AG04449 (cell line): ENCODE measurements at places on chromosomes 2 and 18.

DNA sequence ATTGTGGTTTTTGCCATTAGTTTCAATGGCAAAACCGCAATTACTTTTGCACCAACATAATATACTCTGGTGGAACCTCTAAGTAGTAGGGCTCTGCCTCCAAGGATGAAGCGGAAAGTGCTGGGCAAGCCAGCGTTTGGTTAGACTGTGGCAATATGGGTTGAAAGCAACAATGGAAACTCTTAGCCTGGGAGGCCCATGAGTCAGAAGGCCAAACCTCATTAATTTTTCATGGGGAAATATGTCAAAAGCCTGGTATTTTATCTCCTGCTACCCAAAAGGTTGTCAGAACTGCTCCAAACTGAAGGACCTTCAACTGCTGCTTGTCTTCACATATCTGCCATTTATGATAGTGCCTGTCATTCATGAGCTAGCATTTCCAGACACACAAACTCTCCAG is 179.1 kb upstream of the CYP26B1 start:
- no peak for DNase-seq

DNA sequence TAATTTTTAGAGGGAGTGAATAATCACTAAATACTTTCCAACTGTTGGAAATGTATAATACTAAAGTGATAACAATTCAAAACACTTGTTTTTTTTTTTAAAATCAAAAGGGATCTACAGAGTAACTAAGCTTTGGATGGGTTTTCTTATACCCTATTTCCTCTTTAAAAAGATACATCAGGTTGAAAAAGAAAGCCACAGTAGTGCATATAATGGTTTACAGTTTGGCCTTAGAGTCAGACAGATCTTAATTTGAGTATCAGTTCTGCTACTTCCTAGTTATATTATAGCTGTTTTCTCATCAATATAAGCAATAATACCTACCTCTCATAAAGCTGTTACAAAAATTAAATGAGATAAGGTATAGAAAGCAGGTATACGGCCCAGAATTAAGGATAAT is 28.5 kb downstream of the PSME4 start:
- DNase-seq = no peak

GRCh38 chr2:177952151-177952550 is 120.4 kb downstream of the PDE11A start:
- DNase-seq = no peak

DNA sequence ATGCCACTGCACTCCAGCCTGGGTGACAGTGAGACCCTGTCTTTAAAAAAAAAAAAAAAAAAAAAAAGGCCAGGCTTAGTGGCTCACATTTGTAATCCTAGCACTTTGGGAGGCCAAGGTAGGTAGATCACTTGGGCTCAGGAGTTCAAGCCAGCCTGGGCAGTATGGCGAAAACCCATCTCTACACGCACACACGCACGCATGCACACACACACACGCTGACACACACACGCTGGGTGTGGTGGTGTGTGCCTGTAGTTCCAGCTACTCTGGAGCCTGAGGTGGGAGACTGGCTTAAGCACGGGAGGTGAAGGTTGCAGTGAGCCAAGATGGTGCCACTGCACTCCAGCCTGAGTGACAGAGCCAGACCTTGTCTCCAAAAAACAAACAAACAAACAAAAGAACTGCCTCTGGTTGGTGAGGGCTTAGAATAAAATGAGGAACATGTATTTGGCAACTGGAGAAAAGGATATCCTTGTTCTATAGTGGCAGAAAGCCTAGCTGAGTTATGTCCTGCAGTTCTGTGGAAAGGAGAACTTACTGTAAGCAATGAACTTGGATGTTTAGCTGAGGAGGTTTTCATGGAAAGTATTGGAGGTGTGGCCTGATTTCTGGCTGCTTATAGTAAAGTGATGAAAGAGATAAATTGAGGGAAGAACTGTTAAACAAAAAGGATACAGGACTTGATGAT is 34.0 kb downstream of the HAT1 start:
- no peak for DNase-seq

DNA sequence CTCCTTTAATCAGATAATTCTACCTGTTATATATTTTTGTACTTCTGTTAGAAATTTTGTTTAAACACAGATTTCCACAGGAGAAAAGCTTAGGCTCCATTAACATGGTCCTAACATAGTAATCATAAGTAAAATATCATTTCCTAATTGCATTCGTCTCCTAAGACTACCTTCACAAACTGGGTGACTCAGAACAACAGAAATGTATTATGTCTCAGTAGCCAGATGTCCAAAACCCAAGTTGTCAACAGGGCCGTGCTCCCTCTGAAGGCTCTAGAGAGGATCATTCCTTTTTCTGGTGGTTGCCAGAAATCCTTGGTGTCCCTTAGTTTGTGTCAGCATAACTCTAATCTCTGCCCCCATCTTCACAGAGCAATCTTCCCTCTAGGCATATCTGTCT is 5.4 kb downstream of the FBXO15 start:
- no peak for DNase-seq

DNA sequence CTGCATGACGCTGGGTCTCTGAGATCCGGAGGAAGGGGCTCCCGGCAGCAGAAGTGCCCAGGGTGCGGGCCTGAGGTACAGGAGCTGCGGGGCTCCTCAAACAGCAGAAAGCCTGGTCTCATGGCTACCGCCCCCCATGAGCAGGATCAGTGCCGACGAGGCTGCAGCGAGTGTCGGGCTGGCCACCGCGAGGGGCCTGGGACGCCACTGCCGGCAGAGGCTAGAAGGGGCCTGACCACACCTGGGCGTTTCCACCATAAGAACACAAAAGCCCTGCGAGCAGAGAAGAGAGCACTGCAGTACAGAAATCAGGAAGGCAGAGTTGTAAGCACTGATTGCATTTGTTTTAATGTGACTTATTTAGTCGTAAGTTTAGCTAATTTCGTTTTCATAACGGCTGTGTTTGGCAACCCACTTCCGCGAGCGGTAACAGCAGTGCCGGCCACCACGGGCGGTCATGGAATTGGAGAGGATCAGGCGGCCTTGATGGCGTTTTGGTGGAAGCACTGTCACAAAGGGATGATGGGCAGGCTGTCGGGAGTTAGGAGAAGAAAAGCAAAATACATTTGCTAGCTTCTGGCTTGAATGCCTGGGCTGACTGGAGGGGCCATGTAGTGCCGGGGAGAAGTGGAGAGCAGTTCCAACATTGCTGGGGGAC is 117.4 kb downstream of the HDAC4 start:
- DNase-seq = no peak

- DNase-seq = no peak
Observed at GRCh38 chr2:204591225-204591624, 46.0 kb downstream of the PARD3B start.

GRCh38 chr2:99890568-99891427 is 251.6 kb downstream of the AFF3 start:
- DNase-seq = no peak

DNA sequence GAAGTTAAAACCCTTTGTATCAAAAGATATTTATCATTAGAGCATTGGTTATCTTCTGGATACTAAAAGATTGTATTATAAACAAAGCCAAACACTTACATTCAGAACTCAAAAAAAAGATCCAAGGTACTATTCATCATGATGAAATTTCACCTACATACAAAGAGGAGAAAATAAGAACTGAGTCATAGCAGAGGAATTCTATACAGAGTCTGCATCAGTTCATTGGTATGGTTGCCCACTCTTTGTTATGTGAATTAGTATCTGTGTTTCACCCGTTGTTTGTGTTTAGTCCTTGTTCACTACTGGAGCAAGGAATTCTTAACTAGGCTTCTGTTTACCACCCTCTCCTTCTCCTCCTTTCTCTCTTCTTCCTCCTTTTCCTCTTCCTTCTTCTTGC is 157.9 kb downstream of the LNPK start:
- DNase-seq = no peak

DNA sequence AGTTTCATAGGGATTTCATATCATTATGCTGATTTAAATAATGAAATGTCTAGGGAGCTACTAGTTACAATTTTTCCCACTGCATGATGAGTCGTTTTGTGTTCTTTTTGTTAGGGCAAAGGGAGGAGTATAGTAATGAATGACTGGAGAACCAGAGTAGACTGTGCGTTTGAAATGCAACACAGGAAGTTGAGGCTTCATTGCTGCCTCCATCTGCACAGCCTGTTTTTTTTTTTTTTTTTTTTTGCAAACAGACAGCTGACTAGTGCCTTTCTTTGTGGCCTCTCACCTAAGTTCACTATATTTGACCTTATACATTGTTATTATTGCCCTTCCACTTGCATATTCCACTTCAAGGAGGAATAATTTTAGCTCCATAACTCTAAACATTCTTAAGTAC is 286.7 kb upstream of the LRRTM1 start:
- no peak for DNase-seq

DNA sequence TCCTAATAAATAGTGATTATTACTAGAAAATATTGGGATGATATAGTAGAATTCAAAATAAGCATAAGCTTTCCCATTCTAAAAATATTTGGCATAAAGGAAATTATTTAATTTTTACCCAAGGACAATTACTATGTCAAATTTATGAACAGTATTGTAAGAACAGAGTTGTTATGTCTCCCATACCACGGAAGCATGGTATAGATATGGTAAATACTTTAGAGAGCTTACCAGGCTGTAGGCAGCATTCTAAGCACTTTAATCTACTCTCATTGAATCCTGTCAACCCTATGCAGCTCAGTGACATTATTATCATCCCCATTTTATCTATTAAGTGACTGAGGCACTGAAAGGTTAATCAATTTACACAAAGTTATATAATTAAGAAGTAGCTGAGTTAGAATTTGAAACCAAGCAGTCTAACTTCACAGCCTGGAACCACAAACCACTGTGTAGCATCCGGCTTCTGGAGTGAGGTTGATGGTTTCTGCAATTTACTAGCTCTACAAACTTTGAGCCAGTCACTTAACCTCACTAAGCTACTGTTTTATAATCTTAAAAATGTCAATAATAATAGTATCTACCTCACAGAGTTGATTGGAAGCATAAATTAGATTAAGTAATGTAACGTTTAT is 323.7 kb downstream of the ARHGAP15 start:
- no peak for DNase-seq

GRCh38 chr2:152718909-152719645 is 657 bp downstream of the ARL6IP6 start:
- DNase-seq = no peak

DNA sequence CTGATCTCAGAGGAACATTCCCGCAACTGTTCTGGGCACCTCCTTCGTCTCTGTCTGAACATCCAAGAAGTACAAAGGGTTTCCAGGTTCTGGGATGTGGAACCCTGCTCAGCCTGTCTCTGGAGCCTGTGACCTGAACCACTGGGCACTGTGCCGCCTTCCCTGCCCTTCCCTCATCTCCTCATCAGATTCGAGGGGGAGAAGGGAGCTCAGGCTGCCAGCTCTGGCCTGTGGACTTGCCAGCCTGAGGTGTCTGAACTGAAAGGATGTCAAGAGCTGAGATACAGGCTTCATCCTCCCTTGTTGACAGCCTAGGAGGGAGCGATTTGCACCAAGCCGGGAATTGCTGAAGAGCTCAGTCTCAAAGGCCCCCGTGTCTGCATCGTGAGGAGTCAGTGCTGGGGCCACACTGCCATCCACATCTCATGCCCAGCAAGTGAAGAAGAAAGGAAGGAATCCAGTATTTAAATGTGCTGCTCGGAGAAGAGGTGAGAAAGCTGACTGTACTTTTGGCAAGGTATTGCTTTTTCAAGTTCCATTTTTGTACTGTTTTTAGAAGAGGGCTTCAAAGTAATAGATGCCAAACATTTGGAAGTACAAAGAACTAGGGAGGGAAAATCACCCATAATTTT is 12.6 kb downstream of the NEU2 start:
- no peak for DNase-seq

DNA sequence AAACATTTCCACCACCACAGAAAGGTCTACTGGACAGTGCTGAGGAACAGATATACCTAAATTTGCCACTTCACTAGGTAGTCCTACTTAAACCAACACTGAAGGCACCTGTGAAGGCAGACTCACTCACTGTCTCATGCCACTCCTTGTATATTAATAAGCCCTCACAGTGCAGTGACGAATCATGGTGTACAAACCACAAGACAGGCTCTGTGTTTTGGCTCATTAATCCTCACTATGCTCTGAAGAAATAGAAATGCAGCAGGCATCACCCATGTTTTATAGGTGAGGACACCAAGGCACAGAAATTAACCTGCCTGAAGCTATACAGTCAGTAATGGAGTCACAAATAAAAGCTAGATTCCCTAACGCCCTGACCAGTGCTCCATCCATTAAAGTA is 44.3 kb downstream of the BARD1 start:
- DNase-seq = no peak

DNA sequence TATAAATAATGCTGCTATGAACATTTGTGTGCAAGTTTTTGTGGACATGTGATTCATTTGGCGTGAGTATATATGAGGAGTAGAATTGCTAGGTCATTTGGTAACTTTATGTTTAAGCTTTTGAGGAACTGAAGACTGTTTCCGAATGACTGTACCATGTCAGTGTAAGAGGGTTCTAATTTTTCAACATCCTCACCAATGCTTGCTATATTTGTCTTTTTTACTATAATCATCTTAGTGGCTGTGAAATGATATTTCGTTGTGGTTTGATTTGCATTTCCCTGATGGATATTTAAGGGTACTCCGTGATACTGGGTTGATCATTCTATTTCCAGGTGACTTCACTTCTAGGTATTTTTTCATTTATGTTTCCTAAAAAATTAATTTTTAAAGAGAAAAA is 241.1 kb downstream of the BCL2 start:
- DNase-seq = no peak

GRCh38 chr2:73091164-73091563 is 19.7 kb upstream of the SFXN5 start:
- no peak for DNase-seq

GRCh38 chr2:184598002-184598315 is 370 bp upstream of the ZNF804A start:
- DNase-seq = no peak

- no peak for DNase-seq
Observed at GRCh38 chr2:180570864-180571263, 409.5 kb upstream of the UBE2E3 start.

DNA sequence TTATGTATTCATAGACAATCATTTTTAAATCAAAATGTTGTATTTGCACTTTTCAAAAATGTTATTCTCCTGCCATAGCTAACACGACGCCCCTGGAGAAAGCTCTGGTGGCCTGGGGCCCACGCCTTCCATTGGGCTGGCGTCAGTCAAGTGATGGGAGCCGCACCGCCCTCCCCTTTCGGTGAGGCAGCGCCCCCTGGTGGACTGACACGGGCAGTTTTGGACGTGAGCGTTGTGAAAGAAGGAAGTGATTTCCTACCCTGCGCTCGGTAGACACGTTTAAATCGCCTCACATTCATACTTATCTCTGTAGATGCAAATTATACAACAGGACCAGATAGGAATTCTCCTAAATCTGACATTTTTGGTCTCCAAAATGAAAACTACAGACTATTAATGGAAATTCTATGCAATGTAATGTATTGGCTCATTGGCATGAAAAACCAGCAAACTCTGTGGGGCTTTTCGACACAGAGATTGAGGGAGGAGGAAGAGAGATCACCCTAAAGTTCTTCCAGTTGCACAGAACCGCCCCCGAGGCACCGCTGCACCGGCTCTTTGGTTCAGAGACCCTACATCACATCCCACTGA is 326.2 kb upstream of the SOX11 start:
- no peak for DNase-seq

DNA sequence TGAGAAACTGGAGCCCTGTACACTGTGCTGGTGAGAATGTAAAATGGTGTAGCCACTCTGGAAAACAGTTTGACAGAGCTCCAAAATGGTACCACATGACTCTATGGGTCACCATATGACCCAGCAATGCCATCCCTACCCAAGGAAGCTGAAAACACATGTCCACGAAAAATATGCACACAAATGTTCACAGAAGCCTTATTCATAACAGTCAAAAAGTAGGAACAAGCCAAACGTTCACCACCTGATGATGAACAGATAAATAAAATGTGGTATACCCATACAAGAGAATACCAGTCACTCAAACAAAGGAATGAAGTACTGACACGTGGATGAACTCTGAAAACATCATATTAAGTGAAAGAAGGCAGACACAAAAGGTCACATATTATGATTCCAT is 4.6 kb downstream of the AFG3L2 start:
- no peak for DNase-seq
